GM20000 (cell line): ENCODE measurements at places on chromosomes 5 and 9.

DNA sequence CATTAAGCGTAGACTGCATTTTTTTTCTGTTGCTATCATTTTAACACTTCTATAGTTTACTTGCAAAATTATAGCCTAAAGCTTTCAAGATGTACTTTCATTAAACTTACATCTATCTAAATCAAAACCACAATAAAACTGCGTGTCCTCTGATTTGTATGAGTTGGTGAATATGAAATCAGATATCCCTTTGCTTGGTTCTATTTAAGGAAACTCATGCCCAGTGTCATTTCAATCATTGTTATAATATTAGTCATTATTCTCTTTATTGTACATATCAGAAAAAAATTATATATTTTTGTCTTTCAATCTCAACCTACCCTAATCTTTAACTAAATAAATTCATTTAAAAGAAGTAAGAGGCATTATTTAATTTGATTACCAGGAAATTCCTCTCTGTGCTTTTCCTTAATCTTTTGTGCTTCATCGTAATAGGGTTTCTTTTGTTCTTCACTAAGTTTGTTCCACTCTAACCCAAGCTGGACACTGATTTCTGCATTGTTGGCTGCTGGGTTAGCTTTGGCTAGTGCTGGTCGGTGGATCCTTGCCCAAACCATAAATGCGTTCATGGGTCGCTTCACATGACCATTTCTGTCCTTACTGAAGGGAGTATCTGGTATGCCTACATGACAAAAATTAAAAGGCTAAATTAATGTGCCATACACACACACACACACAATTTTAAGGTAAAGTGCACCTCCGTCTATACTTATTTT, 3.8 kb downstream of the SOX30 start:
- DNase-seq, result no peak

DNA sequence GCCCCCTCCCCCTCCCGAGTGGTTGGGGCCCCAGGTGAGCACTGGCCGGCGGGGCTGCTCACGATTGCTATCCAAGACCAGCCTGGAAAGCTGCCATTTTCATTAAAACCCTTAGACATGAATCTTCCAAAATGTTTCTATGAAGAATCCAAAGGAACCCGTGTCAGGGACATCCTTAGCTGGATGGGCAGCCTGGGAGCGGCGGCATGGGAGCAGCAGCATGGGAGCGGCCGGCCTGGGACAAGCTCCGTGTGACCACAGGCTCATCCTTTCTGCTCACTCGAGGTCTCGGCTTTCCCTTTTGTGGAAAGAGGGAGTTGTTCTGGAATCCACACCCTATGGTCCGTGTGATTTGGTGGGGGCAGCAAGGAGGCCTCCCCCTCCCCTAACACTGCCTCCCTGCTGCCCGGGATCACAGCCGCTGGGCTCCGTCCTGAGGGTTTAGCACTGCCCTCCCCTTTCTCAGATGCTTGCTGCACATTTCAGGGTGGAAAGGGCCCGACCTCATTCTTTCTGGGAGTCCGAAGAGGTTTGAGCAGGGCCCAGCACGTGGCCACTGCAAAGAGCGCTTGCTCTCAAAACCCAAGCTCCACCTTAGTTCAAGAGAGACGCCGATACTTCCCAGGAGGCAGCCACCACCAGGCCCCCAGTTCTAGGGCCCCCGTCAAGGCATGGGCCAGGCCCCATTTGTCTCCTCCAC, 127.7 kb downstream of the RXRA start:
- no peak for DNase-seq

GRCh38 chr5:124894541-124894940, 148.1 kb upstream of the ZNF608 start:
- no peak for DNase-seq

- no peak for DNase-seq
Measured at GRCh38 chr5:110590187-110590586, 136.3 kb downstream of the TMEM232 start.

DNA sequence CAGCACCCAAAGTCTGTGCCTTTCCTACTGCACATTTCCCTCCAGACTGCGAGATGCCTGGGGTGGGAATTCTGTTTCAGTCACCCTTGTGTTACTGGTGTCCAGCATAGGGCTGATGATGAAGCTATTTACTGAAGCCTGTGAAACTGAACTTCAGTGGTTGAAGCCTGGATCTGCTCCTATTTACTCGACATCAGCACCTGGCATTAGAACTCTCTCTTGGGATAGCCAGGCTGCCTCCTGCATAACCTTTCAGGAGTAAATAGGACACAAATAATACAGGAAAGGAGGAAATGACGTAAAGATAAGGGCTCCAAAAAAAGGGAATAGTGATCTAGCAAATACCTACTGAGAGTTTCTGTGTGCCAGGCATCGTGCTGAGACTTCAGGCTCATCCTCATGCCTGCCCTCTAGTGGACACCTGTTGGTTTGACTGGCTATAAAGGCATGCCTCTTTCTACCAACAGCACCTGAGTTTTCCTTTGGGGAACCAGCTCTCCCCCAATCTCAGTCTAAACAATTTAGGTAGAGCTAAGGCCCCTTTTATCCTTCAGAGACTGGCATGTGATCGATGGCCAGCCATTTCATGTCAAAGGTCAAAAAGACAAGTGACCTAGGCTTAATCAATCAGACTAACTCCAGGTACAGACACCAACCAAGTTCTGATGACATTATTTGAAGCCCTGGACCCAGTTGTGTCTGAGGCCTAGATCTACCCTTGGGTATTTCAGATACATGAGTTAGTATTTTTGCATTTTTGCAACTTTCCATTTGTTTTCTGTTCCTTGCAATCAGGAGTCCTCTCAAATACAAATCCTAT, 192.1 kb upstream of the TRIM32 start:
- DNase-seq, result peak; percentile 31

DNA sequence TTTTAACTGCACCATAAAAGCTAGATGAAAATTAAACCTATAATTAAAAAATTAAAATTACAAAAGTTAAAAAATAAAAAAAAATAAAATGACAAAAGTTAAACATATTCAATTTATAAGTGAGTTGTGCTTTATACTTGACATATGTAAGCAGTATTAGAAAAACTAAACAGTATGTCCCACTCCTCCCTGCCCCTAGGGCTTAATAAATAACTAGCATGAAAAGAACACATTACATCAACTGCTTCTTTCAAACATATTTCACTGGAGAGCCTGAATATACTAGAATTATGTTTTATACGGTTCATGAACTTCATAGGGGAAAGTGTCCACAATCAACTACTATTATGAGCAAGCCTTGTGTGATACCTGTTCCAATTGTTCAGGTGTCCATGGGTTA, 47.6 kb downstream of the ECPAS start:
- no peak for DNase-seq

DNA sequence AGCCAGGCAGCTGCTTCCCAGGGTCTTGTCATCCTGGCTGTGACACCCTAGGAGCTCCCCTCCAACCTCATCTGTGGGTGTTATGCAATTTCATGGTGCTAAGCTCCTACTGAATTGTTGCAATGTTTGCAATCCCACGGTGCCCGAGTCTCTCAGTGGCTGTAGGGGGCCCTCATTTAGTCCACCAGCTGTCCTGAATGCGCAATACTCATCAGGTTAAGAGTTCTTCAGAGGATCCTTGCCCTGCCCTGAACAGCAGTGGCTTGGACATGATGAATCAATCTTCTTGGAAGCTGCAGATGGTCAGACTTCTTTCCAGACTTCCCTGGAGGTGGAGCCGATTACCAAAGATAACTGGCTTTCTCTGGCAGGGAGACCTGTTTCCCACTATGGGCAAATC, 584.1 kb downstream of the CCDC171 start:
- no peak for DNase-seq

- DNase-seq, result no peak
Measured at GRCh38 chr9:130345009-130345896, 79.7 kb downstream of the HMCN2 start.

- no peak for DNase-seq
Measured at GRCh38 chr5:119341452-119342349, 14.1 kb upstream of the TNFAIP8 start.

DNA sequence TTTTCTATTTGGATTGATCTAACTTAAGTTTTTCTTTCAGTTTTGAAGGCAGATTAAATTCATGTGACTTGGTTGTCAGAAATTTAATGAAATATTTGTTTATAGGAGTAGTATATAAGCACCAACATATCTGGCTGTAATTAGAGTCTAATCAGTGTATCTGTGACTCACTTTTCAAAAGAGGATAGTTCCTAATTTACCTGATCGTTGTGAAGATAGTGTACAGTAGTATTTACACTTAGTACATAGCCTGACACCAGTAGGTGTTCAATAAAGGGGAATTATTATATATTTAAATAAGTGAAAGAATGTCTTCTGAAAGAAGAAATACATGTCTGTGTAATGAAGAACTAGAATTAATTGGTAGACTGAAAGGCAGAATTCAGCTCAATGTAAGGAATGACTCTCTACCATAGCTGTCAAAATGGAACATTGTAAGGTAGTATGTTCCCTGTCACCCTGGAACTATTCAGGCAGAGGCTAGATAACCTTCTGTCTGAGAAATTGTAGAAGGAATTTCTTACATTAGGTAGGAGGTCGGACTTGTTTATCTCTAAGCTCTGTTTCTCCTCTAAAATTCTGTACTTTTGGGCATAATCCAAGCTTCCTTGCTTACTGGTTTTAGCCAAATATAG, 8.6 kb downstream of the TGFBR1 start:
- no peak for DNase-seq

DNA sequence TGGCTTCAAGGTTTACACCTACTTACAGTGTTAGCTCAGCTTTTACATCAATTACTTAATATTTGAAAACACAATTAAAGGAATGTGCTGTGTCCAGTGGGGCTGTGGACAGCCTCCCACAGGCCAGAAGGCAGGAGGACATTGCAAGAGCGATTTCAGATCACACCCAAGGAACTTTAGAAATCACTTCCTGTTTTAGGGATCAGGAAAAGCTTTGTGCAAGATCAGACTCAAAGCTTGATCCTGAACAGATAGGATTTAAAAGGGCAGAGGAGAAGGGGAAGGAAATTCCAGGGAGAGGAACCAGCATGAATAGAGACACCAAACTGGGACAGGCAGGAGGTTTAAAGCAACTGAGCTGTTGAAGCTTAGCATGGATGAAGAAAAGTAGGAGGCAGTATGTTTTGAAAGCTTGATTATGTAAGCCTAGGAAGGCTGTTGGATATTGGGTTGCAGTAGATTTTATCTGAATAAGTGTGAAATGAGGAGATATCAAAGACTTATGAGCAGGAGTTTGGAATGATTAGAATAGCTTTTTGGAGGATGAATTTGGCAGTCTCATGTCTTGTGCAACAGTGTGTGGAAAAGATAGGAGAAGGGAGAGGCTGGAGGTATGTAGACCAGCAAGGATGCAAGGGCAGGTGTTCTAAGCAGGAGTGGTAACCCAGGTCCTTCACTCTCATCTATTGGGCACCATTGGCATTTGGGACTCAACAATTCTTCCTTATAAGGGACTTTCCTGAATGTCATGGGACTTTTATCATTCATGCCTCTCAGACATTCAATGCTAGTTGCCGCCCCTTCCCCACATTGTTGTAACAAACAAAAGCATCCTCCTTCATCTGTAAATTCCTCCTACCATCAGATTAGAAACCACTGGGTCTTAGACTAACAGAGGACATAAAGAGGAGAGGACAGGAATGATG, 123.5 kb downstream of the TARS1 start:
- DNase-seq, result no peak

- DNase-seq, result no peak
Measured at GRCh38 chr5:160133071-160133917, 14.0 kb upstream of the PWWP2A start.

DNA sequence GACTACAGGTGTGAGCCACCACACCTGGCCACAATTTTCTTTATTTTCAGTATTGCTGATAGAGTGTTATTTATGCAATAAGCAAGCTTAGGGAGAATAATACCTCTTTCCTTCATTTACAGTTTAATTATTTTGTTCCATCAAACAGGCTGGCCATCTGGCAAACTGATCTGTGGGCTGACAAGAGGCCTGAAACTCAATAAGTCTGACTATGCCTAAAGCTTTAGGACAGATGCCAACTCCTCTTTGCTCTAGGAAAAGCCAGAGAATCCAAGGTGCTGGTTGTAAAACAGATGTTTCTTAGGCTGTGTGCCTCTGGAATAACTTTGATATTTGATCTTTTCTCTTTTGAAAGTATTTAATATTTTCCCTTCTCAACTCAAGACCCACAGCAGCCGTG, 98.4 kb downstream of the TARS1 start:
- no peak for DNase-seq

GRCh38 chr5:167219298-167219697, 1072.1 kb upstream of the WWC1 start:
- no peak for DNase-seq

DNA sequence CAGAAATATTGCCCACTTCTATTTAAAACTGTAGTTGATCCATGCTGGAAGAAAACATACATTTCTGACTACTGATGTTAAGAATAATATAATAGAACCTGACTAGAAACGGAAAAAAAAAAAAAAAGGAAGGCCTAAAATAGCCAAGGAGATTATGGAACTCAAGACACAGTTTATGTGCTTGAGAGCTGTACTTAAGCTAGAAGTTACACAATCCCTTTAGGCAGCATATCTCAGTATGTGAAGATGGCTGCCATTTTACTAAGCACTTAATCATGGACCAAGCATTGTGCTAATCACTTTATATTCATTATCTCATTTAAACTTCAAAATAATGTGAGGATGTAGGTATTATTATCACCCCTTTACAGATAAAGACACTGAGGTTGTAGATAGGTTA, 73.0 kb upstream of the NR4A3 start:
- no peak for DNase-seq

DNA sequence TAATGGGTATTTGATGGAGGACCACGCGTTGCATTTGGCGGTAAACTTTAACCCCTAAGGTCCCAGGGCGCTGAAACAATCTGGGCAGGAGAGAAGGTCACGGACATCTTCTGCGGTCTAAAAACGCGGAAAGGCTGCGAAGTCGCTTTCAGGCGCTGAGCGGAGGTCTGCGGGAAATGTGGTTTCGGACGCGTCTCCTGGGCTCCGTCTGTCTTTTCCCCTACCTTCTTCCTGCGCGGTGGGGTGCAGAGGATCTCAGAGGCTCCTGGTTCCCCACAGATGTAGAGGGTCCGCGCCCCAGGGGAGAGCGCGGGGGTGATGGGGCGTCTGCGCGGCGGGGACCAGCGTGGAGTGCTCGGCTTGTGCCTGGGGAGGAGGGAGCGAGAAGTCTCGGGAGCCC, 58.4 kb downstream of the ZNF510 start:
- no peak for DNase-seq

- no peak for DNase-seq
Measured at GRCh38 chr9:124899845-124900244, 37.9 kb downstream of the ARPC5L start.

DNA sequence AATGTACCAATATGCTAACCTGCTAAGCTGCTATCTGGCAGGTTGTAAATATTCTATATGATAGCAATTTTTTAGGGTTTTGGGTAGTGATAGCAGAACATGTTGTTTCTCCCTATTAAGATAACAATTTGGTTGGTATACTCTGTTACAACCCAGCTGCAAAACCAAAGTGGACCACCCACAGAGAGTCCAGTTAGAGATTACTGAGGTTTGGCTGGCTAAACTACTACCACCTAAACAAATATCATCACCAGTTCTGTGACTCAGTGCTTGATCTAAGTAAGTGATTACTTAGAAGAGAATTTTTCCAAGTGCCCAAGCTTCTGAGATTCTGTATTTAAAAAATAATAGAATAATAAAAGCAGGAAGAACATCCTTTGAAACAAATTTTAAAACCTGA, 72.3 kb downstream of the XRCC4 start:
- no peak for DNase-seq

- no peak for DNase-seq
Measured at GRCh38 chr5:167812871-167813270, 478.6 kb upstream of the WWC1 start.
